ENCODE measurements at places on chromosomes 13 and 19.

DNA sequence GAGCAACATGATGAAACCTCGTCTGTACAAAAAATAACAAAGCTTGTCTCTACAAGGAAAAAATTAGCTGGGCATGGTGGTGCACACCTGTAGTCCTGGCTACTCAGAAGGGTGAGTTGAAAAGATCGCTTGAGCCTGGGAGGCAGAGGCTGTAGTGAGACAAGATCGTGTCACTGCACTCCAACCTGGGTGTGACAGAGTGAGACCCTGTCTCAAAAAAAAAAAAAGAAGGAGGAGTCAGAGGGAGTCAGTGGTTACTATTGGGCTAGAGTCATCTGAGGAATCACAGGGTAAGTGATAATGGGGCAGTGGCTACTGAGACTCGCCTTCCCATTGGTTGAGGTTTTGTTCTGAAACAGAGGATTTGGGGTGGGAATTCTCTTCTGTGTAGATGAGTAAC is 1.9 kb upstream of the GPI start:
- no peak for DNase-seq

- DNase-seq: no peak
Measured at GRCh38 chr19:821825-822503, at the start of gene PLPPR3. Gene PLPPR3 (minus strand): TSS chr19:821955. CDS start chr19:821559, 396 bp downstream.

DNA sequence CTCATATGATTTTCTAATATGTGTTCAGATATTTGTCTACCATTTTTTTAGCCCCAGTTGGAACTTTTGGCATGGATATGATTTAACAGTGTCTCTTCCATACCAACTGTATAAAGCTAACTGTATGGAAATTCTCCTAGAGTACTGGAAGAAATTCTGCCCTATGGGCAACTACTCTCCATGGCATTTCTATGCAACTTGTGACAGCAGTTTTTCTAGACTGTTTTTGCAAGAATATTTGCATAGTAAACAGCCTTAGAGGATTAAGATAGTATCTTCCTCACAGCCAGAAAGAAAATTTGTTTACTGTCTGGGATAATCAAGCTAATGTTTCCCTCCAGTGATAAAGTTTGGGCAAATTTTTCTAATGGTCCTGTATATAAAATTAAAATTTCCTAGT is 119.9 kb upstream of the PCDH17 start:
- DNase-seq: no peak

GRCh38 chr13:85586856-85587255 is 212.4 kb downstream of the SLITRK6 start:
- DNase-seq: no peak

DNA sequence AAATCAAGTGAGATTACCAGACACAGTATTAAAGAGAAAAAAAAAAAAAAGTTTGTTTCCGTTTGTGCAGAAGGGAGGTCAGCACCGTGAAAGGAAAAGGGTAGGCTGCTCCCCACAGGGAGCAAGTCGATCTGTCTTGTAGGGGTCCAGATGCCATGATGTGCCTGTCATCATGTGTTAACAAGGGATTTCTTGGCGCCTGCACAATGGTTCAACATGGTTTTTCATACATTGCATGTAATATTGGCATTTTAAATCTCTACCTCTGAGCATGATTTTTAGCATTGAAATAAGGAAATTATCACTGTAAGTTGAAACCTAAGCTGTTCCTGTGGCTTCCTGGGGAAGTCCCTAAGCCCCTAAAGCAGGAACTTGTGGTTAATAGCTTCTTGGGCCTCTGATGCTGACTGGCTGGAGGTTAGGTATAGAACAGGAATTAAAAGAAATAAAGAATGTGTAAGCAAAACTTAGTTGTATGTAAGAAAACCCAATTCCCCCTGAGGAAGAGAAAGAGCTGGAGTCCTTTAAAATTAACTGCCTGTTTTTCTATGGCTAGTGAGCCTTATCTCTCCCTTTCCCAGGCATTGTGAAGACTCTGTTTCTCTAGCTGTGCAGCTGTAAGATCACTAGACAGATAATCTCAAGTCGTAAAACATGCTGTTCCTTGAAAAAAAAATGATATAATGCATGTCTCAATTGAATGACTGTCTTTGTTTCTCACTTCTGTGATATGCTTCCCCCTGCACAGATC is 7.4 kb upstream of the FCGBP start:
- no peak for DNase-seq

DNA sequence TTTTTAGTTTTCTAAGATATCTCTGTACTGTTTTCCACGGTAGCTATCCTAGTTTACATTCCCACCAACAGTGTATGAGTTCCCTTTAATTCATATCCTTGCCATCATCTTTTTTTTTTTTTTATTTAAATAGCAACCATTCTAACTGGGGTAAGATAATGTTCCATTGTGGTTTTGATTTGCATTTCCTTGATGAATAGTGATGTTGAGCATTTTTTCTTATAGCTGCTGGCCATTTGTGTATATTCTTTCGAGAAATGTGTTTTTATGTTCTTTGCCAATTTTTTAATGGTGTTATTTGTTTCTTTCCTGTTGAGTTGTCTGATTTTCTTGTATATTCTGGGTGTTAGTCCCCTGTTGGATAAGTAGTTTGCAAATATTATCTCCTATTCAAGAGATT is 454.8 kb downstream of the DACH1 start:
- DNase-seq: no peak

DNA sequence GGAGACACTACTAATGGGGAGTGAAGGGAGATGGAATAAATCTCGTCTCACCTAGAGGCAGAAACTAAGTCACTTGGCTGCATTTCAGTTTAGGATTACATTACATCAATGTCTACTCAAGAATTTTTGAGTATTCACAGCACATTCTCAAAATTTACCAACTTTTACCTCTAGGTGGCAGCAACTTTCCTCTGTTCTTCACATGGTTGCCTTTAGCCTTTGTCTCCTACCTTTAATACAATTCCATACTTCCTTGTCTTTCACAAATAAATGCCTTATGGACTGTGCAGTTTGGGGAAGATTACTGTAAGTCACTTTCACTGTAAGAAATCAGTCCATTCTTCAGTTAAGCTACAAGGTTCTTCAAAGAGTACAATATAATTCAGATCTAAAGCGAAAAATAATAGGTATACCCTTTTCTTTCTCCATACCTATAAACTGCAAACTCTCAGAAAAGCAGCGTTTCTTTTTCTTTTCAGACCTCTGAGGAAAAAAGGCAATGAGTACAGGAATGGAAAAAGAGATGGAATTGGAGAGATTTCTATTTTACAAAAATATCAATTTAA is 379.4 kb downstream of the KLF12 start:
- peak; percentile 32 for DNase-seq

GRCh38 chr13:108086678-108087077 is 128.7 kb downstream of the LIG4 start:
- DNase-seq: peak; percentile 14

GRCh38 chr13:59279028-59279427 is 884.7 kb downstream of the DIAPH3 start:
- no peak for DNase-seq

Measured in GM04504 (cell line).